SJSA1 (cell line): ENCODE measurements at places on chromosomes 3 and 15.

DNA sequence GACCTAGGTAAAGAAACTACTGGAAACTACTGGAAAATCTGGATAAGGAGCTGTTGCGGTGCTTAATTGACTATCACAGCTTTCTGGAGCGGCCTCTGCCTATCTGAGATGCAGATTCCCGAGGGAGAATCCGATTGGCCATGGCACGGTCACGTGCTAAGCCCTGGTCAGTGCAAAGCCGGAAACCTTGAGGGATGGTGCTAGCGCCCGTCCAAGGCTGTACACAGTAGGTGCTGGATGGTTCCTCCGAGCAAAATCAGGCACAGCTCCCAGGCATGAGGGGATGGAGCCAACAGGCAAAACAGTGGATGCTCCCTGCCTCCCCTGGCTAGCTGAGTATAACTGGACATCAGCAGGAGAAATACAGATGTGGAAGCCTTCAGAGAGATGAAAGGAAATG lies 238.7 kb upstream of the HES1 start:
- no peak overlapping the region for H3K27ac ChIP-seq
- H3K27me3 ChIP-seq, result no peaks in the 10 kb centered on the region
- DNase-seq, result no peak
- no peak overlapping the region for H3K4me3 ChIP-seq

DNA sequence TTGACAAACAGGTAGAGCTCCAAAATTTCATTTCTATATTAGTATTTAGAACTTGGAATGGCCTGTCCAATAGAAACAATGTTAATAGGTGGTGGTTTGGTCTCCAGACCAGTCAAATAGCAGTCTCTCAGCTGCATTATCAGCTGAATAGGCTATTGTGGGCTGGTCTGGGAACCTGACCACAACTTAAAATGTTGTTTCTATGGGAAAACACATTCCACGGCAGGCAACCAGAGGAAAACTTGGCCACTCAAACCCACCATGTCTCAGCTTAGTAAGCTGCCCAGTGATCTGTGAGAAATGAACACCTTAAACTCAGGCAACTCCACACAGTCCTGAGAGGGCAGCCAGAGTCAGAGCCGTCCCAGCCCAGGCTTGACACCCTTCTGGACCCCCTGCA lies 20.4 kb downstream of the FBN1 start:
- H3K36me3 ChIP-seq, result peaks cover 24% of the 10 kb centered on the region
- no peak for DNase-seq
- H3K4me1 ChIP-seq, result peaks cover 51% of the 10 kb centered on the region
- no peak overlapping the region for H3K4me3 ChIP-seq

DNA sequence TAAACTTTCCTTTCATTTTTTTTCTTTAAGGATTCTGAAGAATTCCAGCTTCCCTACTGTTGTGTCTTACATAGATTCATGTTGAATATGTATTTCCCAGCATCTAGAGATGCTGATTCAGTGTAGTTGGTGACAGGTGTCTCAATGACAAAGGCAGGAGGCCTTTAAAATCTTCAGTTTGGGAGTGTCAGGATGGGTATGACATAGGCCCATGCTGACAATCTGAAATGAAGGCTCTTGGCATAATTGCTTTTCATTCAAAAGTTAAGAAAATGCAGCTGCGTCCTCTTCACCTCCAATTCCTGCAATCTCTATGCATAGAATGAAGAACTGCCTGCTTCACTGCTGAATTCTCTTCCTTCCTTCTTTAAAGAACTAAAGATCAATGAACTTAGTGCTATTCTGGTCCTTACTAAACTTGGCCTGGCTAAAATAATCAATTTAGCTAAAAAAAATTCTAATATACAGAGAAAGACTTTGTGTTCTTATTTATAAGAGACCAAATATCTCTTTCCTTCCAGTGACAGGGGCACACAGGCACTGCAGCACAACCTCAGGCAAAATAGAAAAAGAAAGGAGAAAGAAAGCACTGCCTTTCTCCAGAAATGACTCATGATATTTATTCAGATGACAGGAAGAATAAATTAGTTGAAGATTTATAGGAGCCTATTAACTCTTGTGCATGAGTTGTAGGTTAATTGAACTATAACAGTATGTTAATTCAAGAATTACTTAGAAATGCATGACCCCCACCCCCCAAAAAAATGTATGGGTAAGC lies 152.6 kb upstream of the GBE1 start:
- no peaks in the 10 kb centered on the region for H3K4me1 ChIP-seq
- H3K27ac ChIP-seq, result no peak overlapping the region
- DNase-seq, result no peak
- H3K4me3 ChIP-seq, result no peak overlapping the region

- H3K36me3 ChIP-seq, result no peaks in the 10 kb centered on the region
- H3K4me3 ChIP-seq, result no peak overlapping the region
- H3K4me1 ChIP-seq, result no peaks in the 10 kb centered on the region
- peak; percentile 3 for DNase-seq
- H3K27me3 ChIP-seq, result no peaks in the 10 kb centered on the region
- H3K27ac ChIP-seq, result no peak overlapping the region
These were observed 127.6 kb upstream of the AZI2 start for GRCh38 chr3:28476194-28476593.

DNA sequence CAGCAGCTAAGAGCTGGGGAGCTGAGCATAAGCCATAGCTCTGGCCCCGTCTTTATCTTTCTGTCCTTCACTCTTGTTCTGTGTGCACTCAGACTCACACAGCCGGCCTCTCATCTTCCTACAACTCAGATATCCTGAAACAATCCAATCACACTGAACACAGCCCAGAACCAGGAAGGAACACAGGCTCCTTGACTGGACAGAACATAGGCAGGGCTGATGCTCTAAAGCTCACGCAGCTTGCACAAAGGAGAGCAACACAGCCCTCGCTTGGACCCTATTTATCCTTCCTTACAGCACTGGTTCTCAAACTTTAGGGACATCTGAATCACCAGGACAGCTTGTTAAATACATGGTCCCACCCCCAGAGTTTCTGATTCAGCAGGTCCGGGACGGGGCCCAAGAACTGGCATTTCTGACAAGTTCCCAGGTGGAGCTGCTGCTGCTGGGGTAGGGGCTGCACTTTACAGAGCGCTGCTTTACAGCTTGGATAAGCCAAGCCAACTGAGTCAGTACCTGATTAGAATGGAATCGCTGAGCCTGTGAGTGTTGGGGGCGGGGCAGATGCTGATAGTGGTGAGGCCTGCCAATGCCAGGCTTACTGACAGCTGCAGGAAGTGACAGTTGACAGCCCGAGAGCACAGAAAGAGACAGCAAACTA lies 65.1 kb downstream of the MRPL46 start:
- H3K27ac ChIP-seq, result no peak overlapping the region
- H3K27me3 ChIP-seq, result no peaks in the 10 kb centered on the region
- no peaks in the 10 kb centered on the region for H3K36me3 ChIP-seq
- no peak for DNase-seq

DNA sequence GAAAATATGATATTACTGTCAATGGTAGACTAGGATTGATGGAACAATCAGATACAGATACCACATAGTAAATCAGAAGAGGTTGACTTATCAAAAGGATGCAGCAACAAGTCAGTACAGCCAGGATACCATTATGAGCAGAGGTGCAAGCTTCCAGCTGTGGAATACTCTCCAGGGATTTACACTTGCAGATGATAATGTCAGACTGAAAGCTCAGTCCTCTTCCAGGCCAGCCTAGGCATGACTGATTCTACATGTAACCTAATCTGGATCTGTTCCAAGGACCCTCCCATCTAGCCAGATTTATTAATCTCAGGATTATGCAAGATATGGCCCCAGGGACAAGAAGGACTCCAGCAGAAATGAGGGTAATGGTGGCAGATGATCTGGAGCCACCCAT lies 8.2 kb downstream of the FILIP1L start:
- H3K4me1 ChIP-seq, result peaks cover 40% of the 10 kb centered on the region
- H3K27ac ChIP-seq, result no peak overlapping the region
- H3K27me3 ChIP-seq, result no peaks in the 10 kb centered on the region

DNA sequence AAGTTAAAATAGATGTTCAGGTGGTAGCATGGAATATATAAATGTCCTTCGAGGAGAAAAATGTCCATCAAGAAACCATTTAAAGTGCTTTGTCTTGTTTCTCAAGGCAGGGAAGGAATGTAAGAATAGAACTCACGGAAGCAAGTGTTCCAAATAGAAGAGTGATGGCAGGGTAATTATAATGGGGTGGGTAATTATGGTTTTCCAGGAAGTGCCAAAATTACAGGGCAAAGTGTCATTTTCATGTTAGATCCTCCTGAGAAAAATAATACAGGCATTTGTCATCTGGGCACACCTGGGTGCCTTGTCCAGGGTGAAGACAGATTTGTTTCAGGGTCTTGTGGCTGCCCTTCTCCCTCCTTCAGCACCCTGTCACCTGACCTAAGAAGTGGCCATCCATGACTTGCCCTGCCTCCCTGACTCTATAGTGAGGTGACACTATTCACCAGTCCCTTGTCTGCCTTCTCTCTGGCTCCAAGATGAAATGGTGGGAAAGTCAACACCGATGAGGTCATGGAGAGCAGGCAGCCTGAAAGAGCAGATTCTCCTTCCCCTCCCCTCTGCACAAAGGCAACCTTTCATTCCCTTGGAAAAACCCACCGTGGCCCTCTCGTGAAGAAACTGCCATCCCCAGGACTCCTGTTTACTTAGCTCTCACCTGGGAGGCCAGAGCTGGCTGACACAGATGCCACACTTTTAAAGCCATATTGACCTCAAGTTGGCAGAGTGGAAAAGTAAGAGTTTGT lies 45.1 kb upstream of the AMOTL2 start:
- H3K4me1 ChIP-seq, result no peaks in the 10 kb centered on the region
- no peaks in the 10 kb centered on the region for H3K27me3 ChIP-seq
- DNase-seq, result no peak
- H3K27ac ChIP-seq, result no peak overlapping the region

- no peak overlapping the region for H3K27ac ChIP-seq
- peaks cover 19% of the 10 kb centered on the region for H3K4me1 ChIP-seq
- no peaks in the 10 kb centered on the region for H3K27me3 ChIP-seq
- DNase-seq, result no peak
- H3K36me3 ChIP-seq, result peaks cover 24% of the 10 kb centered on the region
These were observed 2.0 kb upstream of the TOPBP1 start for GRCh38 chr3:133663569-133664313.

DNA sequence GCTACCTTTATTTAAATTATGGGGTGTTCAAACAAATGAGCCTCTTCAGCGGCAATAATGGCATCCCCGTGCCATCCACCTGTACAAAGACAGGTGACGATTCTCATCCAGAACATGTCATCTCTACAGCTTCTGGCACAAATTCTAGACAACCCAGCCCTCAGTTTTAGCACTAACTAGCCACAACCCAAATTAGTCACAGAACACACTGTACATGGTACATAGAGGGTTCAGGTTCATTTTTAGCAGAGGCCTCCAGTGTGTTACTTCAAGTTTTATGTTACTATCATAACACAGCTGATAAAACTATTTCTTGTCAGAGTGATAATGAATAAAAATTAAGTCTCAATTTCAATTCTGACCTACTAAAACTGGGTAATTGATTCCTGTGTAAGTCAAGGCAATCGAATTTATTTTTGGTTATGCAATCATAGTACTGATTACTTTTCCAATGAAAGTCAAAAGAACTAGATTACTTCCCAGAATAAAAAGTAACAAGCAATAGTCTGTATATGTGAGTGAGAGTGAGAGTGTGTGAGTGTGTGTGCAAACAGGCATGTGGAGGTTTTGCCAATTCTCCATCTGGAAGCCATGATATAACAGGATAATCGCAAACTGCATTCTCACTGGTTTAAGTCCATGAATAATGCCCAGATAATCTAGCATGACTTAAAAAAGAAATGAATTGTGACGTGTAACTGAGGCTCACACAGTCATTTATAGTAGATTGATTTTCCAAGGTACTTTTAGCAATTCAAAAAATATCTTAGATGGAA lies 37.4 kb downstream of the SHQ1 start:
- H3K4me1 ChIP-seq, result no peaks in the 10 kb centered on the region
- H3K27me3 ChIP-seq, result no peaks in the 10 kb centered on the region
- peaks cover 4% of the 10 kb centered on the region; the same call in 1 of the 2 replicates for H3K36me3 ChIP-seq
- H3K27ac ChIP-seq, result no peak overlapping the region
- DNase-seq, result no peak

DNA sequence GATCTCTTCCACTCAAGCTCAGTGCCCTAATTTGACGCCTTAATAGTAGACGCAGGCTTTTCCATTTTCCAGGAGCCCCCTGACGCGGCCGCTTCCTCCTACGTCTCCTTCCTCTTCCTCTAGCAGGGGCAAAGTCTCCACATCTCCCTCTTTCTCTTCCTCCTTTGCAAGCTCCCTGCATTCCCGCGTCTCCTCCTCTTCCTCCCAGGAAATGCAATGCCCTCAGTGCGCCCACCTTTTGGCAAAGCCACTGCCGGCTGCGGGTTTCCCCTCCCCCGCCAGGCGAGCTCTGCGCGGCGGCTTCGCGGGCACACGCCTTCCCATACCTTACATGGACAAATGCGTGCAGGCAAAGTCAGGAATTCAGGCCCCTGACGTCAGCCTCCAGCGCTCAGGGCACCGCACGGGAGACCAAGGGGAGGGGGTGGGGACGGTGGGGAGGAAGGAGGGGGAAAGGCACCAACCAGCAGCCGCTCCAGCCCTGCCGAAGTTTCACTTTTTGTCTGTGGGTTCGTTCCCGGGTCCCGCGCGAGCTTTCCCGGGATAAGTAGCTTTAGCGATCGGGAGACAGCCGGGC lies 432 bp upstream of the LPP start:
- peaks cover 3% of the 10 kb centered on the region for H3K36me3 ChIP-seq
- peak; percentile 93 for DNase-seq
- peaks cover 36% of the 10 kb centered on the region for H3K4me1 ChIP-seq
- H3K27me3 ChIP-seq, result no peaks in the 10 kb centered on the region
- peak overlapping the region; percentile 99 for H3K27ac ChIP-seq

- H3K36me3 ChIP-seq, result no peaks in the 10 kb centered on the region; the same call in 1 of the 2 replicates
- H3K27me3 ChIP-seq, result no peaks in the 10 kb centered on the region
- no peak overlapping the region for H3K4me3 ChIP-seq
- no peak overlapping the region for H3K27ac ChIP-seq
- no peak for DNase-seq
These were observed 102.1 kb downstream of the RYK start for GRCh38 chr3:134148534-134148933.

GRCh38 chr15:75232252-75232813 lies 25.8 kb upstream of the GOLGA6C start:
- H3K4me3 ChIP-seq, result no peak overlapping the region
- H3K27me3 ChIP-seq, result peaks cover 18% of the 10 kb centered on the region
- no peak overlapping the region for H3K27ac ChIP-seq
- no peak for DNase-seq

DNA sequence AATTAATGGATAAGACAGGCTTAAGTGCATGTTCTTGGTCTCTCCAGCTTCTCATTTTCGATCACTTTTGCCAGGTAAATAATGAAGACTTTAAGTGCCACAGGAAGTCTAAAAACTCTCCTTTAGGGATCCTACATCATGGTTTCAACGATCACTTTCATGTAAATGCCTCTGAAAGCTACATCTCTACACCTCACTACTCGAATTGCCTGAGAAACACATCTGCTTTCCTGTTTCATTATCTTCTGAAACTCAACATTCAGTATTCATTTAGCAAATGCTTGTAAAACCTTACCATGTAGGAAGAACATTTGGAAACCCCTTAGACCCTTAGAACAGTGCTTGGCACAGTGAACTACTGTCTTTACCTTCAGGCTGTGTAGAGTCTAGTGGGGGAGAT lies 16.2 kb downstream of the THAP10 start:
- peaks cover 10% of the 10 kb centered on the region for H3K4me1 ChIP-seq
- no peak overlapping the region for H3K27ac ChIP-seq
- no peak for DNase-seq
- no peaks in the 10 kb centered on the region for H3K27me3 ChIP-seq
